ENCODE measurements at places on chromosomes 4 and X.

DNA sequence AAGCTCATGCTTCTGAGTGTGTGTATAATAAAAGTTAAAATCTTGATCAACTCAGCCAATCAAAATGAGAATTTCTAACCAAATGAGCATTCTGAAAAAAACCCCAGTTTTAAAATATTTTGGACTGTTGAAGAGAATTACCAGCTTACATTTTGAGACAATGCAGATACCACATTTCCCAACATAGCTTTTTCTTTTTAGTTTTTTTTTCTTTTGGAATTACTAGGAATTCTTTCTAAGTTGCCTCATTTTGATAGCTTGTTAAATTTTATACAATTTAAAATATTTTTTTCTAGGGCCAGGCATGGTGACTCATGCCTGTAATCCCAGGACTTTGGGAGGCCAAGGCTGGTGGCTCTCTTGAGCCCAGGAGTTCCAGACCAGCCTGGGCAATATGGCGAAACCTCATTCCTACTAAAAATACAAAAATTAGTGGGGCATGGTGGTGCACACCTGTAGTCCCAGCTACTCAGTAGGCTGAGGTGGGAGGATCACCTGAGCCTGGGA, 2.2 kb downstream of the RP2 start:
- no peak for DNase-seq

- DNase-seq, result no peak
Observed at GRCh38 chr4:6742989-6743388, 27.0 kb downstream of the BLOC1S4 start.

DNA sequence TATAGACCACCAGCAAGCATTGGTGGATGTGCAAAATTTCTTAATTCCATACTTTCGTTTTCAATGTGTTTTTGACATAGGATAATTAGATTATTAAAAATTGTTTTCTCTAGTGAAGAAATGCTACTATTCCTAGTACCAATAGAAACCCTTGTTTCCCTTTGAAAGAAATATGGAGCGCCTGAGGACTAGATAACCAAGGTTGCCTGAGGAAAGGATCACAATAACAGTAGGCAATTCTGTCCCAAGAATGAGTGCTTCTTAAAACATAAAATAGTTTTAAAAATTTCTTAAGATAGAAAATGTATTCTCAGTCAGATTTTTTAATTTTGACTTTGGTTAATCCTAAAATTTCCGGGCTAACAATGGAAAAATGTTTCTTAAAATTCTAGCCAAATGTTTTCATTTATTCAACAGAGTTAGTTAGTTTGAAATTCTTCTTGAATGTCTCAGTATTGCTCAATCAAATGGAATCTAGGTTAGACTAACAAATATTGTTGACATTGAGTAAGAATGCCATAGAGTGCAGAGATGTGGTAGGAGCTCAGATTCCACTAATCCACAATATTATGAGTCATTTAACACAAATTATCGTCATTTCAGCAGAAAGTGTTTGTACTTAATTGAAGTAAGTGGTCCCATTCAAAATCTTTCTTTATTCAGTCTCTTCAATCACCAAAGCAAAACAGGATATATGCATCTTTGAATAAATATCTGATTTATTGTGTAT, 666.0 kb downstream of the GRID2 start:
- peak; percentile 67 for DNase-seq

GRCh38 chr4:163673848-163674697, 179.6 kb downstream of the TMA16 start:
- DNase-seq, result no peak

GRCh38 chr4:89823416-89823815, 13.5 kb downstream of the SNCA start:
- no peak for DNase-seq

- no peak for DNase-seq
Observed at GRCh38 chrX:56029188-56029587, 203.0 kb upstream of the KLF8 start.

DNA sequence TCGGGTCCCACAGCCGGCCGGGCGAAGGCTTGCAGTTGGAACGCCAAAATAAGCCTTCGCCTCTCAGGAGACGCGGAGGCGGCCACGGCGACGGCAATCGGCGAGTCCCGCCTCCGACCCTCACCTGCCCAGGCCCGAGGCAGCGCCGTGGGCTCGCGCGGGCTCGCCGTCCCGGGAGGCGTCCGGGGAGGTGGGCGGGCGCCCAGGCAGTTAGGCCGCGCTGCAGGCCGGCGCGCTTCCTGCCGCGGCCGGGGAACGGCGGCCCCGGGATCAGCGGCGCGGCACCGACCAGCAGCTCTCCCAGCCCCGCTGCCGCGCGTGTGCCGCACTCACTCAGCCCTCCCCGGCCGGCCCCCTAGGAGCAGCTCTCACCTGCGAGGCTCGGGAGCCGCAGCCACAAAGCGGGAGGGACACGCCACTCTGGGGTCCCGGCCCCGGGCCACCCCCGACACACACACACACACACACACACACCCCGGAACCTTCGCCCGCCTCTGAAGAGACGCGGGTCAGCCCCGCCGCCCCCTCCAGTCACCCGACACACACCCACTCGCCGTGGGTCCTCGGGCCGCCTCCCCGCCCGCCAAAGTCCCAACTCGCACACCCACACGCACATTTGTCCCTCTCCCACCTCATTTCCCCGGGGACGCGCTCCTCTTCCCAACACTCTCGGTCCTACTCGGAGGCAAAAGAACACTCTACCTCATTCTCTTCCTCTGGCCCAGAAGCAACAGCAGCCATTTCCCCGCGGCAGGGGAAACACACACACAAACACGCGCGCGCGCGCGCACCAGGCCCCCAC, at the start of gene CNOT6L:
Gene CNOT6L (minus strand): TSS at position 767 of the 802 bp plus-strand sequence. CDS start 60 bp downstream, at position 707.
- peak; percentile 32 for DNase-seq
